Activated CD4-positive, CD25-positive, alpha-beta regulatory T cell (primary cell): ENCODE measurements at places on chromosomes 5 and 9.
A peak's percentile ranks its signal among the peaks of the same experiment; 100 is the strongest.

- no peak for DNase-seq
These were observed 21.1 kb downstream of the TNPO1 start for GRCh38 chr5:72837524-72838096.

GRCh38 chr5:58085800-58086199, 374.1 kb downstream of the PLK2 start:
- no peak for DNase-seq

DNA sequence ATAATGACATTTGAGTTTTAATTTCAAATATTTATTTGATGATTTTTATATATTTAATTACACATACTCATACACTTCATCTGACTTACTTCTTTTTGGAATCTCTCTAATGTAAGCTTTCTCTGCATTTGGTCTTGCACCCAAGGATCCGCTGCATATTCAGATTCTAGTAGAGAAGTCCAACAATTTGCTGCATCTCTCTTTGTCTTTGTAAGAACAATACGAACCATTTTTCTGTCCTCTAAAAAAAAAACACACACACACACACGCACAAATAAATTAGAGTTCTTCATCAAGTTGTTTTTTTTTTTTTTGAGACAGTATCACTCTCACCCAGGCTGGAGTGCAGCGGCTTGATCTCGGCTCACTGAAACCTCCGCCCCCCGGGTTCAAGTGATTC, 3.1 kb downstream of the NUDCD2 start:
- no peak for DNase-seq

DNA sequence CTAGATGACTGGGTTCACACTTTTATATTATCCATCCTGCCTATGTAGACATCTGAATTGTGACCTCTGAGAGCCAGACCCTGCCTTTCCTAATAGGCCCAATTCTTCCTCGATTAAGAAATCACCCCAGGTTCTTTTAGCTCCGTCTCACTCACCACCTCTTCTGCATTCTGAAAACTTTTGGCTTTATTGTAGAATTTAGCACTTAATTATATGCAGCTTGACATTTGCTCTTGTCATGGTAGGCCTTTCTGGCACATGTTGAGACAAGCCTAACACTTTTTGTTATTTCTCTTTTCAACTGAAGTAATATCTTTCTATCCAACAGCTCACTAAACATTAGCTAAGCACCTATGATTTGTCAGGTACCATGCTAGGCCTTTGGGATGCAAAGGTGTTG, 163.3 kb downstream of the INSYN2B start:
- no peak for DNase-seq

GRCh38 chr5:96432216-96433065, 607 bp downstream of the PCSK1 start:
- no peak for DNase-seq

- DNase-seq: no peak
These were observed 329.1 kb upstream of the SLC24A2 start for GRCh38 chr9:20117986-20118385.

DNA sequence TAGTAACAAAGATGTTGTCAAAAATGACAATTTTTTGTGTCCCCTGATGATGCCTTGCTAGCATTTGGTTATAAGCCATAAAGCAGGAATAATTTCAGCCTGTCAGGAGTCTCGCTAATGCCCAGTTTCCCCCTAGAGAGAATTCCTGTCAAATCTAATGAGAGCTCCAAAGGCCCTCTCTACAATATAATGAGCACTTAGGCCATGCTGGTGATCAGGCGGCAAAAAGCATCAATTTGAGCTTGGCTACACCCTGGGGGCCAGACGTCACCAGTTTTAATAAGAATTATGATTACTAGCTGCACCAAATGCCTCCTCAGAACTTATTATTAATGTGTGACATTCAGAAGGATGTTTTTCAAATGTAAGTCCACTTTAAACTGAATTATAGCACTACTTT, 6.1 kb downstream of the TLE1 start:
- DNase-seq: no peak

- no peak for DNase-seq
These were observed 145.0 kb downstream of the SLC12A2 start for GRCh38 chr5:128228521-128228920.

DNA sequence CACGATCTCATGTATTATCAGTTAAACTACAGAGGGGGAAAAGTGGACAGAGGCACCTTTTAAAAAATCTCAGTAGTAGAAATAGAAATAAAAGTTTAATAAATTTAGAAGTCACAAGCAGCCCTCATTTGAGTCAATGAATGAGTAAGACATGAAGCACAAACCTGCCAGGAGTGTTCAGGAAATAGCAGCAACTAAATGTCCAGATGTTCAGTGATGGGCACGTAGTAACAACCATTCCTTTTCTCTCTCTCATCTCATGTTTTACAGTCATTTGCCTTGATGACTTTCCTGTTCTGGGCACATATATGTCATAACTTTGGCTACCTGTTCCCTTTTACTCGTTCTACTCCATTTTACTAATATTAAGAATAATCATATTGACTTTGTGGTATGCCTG, 17.7 kb downstream of the ISOC1 start:
- DNase-seq: no peak

GRCh38 chr5:4212981-4213819, 617.6 kb downstream of the IRX1 start:
- DNase-seq: no peak

- no peak for DNase-seq
These were observed 279.9 kb upstream of the COX7C start for GRCh38 chr5:86337667-86338460.

DNA sequence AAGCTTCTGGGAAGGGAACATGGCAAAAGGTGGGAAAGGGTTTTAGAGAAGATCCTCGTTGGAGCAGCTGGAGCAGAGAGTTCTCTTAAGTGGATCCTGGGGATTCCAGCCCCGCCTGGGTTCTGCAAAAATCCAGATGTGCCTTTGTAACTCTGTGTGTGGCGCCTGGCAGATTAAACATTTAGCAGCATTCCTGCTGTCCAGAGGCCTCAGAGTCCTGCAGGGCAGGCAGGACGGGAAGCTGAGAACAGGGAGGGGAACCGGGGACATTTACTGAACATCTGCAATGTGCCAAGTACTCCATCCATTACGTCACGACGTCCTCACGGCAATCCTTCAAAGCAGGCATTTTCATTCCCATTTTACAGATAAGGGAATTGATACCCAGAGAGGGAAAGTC, 6.0 kb downstream of the EIF4E1B start:
- DNase-seq: no peak

GRCh38 chr5:40334242-40334635, 345.5 kb upstream of the PTGER4 start:
- DNase-seq: no peak

- no peak for DNase-seq
These were observed 271.5 kb downstream of the DOCK8 start for GRCh38 chr9:486156-486555.

- DNase-seq: no peak
These were observed 38.0 kb downstream of the TMEM161B start for GRCh38 chr5:88230546-88231066.

GRCh38 chr9:113178087-113178486, 27.3 kb downstream of the SLC31A2 start:
- no peak for DNase-seq

- DNase-seq: no peak
These were observed 202.3 kb downstream of the AOPEP start for GRCh38 chr9:94928691-94929368.

- DNase-seq: no peak
These were observed 112.1 kb downstream of the ADRB2 start for GRCh38 chr5:148938522-148938882.

- no peak for DNase-seq
These were observed 248.5 kb downstream of the AP3B1 start for GRCh38 chr5:78046006-78046405.

GRCh38 chr9:70257991-70258691, 637 bp upstream of the SMC5 start:
- DNase-seq: no peak

DNA sequence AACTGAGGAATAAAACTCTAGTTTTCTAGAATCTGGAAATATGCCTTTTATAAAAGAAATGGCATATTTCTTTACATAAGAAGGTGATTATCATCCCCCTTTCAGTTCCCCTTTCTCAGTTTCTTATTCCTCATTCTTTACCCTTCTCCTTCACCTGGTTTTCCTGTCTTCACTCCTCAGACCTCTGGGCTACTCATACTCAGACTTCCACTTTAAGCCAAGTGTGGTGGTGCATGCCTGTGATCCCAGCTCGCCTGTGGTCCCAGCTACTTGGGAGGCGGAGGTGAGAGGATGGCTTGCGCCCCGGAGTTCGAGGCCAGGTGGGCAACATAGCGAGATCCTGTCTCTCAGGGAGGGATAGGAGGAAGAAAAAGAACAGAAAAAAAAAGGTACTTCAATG, 57.2 kb downstream of the RANBP6 start:
- DNase-seq: no peak

- DNase-seq: no peak
These were observed 236.4 kb upstream of the DAB2 start for GRCh38 chr5:39661026-39661779.

DNA sequence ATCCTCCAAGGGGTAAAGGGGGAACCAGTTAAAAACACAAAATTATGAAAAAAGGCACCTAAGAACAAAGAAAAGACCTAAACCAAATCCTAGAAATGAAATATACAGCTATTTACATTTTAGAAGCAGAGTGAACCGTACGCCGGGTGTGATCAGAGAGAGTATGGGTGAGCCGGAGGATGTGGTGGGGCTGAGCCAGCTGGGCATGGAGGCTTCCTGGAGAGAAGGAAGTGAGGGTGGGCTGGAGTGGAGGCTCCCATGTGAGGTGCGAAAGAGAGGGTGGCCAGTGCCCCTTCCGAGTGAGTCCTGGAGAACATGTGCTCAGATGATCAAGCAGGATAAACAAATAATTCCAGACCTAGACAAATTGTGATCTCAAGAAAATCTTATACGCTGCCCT, 111.6 kb downstream of the CACNA1B start:
- DNase-seq: no peak

DNA sequence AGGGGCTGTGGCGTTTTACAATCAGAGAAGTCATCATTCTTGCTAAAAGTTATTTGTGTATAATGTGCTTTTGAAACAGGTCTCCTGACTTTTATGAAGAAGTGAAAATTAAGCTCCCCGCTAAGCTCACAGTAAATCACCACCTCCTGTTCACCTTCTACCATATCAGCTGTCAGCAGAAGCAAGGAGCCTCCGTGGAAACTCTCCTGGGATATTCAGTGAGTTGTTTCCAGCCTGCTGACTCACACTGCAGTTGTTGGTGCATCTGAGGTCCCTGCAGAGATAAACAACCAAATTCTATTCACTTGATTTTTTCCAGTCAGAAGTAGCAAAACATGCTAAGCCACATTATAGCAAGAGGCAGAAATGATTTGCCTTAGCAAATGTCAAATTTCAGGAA, 156.7 kb downstream of the DOCK8 start:
- no peak for DNase-seq

DNA sequence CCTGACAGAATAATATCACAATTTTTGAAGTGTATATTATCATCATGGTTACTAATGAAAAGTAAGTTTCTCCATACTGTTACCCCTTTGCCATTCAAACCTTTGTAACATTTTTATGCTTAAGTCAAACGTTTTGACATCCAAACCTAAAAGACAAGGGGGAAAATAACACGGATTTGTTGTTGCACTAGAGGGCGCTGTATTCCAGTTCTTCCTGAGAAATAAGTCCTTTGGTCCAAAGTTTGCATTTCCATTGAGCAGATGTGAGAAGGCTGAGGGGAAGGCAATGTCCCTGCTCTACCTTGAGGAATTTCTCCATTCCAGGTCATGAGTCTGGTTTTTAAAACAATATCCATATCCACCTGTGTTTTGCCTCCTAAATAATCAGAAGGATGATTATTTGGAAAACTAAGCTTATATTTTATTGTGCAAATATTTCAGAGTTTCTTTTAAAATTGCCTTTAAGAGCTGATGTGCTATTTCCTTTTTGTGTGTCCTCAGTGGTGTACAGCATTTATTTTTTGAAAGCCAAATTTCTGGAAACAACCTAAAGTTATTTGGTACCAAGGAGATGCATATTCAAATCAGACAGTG, 9.7 kb downstream of the LECT2 start:
- DNase-seq: no peak

- DNase-seq: no peak
These were observed 31.9 kb upstream of the DAPK1 start for GRCh38 chr9:87465816-87466215.

DNA sequence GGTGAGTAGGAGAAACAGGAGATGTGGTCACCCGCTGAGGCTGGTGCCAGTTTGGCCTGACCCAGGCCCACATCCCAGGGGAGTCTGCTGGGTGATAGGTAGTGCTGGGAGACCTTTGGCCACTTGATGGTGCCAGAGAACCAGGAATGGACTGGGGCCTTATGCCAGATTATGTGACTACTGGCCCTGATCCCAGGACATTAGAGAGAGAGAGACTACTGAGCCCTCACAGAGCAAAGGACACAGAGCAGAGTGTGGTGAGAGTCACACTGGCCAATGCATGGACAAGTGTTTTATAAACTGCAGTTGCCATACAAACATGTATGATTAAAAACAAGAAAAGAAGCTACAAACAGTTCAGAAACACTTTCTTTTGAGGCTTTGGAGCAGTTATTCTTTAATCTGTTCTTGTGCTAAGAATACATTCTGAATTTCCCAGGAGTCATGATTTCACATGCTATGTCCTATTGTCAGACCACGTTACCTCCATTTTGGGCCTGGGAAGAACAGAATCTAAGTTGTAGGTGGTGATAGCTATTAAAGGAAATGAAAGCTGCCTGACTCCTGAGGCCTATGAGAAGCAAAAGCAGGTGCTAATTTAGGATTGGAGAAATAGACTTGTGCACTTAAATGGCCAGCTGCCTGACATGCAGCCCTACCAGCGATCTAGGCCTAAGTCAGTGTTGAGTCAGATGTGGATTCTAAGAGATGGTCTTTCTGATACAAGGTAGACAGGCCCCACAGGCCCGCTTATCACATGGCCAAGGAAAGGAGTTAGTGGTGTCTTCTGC, 32.6 kb upstream of the TMOD1 start:
- DNase-seq: peak; percentile 4

- no peak for DNase-seq
These were observed 3.7 kb upstream of the SLC30A5 start for GRCh38 chr5:69090158-69090557.

GRCh38 chr5:135303582-135304173, 95.4 kb downstream of the MACROH2A1 start:
- no peak for DNase-seq

GRCh38 chr9:74493512-74493911, 3.6 kb upstream of the RORB start:
- DNase-seq: no peak

GRCh38 chr9:134443174-134444037, 117.2 kb downstream of the RXRA start:
- peak; percentile 79 for DNase-seq

DNA sequence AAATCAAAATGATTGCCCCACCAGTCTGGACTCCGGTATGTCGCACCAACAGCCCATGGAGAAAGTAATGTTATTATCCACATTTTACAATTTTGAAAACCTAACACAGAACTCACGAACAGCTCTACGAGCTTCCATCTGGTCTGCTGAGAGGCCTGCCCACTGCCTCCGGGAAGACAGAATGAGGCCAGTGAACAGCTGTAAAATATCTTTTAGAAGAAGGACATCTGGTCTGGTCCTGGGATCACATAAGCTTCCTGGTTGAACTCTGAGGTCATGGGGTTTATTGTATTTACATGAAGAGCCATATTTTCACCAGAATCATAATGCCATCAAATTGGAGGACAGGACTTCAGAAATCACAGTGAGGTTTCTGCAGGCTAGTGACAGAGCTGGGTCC, 89.0 kb downstream of the FRMD3 start:
- no peak for DNase-seq
